Activated T-helper 1 cell treated with anti-CD3 and anti-CD28 coated beads, Interleukin-2, amount 50 U/mL, for 16 hours (primary cell): ENCODE measurements at places on chromosomes 5 and 9.

GRCh38 chr9:108568093-108568492, 287.7 kb downstream of the ACTL7B start:
- DNase-seq, result no peak

DNA sequence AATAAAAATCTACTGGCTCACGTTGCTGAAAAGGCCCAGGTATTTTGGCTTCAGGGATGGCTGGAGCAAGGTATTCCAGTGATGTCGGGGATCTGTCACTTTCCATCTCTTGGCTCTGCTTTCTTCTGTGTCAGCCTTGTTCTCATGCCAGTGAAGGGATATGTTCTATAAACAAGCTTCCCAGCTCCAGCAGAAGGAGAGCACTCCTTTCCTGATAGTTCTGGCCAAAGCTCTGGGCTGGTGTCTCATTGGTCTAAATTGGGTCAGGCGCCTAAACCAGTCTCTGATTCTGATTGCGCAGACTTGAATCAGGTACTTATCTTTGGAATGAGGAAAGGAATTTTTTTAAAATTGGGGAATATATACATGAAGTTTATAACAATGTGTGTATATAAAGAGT, 5.1 kb downstream of the SNX30 start:
- DNase-seq, result no peak

DNA sequence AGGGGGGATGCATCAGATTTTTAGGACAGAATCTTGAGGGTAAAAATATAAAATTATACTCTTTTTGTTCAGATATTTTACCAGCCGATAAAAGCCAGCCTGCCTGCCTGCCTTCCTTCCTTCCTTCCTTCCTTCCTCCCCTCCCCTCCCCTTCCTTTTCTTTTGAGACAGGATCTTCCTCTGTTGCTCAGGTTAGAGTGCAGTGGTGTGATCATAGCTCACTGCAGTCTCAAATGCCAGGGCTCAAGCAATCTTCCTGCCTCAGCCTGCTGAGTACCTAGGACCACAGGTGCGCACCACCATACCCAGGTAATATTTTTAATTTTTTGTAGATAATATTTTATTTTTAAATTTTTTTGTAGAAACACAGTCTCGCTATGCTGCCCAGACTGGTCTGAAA, 330.0 kb downstream of the CCDC171 start:
- DNase-seq, result no peak

GRCh38 chr5:124748687-124749594, 2.5 kb upstream of the ZNF608 start:
- DNase-seq, result no peak

DNA sequence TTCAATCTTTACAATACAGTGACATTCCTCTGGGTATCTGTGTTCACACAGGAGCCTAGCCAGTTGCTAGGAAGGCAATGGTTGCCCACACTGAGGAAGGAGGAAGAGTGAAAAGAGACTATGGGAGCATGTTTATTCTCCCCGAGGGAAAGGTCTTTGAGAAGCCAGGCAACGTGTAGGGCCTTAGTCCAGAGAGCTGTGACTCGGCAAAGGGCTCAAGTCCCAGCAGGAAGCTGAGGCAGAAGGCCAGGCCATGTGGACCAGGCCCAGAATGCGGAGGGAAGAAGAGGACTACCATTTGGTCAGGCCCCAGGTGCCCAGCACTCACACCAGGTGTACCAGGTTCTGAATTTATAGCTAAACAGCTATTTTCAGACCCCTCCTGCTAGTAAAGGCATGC, 136.6 kb upstream of the DMAC1 start:
- no peak for DNase-seq

DNA sequence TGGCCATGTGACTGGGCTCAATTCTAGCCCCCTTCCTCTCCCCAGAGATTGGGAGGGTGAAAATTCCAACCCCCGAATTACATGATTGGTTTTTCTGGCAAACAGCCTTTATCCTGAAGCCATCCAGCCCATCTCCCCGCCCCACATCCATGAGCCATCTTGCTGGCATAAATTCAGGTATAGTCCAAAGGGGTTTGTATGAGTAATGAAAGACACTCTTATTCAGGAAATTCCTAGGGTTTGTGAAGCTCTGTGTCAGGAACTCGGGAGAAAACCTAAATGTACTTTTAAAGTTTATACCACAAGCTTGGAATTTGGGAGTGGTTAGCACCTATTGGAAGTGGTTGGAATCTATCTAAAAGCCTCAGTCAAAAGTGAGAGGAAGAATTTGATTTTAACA, 80.6 kb upstream of the SIMC1 start:
- DNase-seq, result no peak

GRCh38 chr9:81578606-81579005, 110.7 kb downstream of the TLE1 start:
- DNase-seq, result no peak

DNA sequence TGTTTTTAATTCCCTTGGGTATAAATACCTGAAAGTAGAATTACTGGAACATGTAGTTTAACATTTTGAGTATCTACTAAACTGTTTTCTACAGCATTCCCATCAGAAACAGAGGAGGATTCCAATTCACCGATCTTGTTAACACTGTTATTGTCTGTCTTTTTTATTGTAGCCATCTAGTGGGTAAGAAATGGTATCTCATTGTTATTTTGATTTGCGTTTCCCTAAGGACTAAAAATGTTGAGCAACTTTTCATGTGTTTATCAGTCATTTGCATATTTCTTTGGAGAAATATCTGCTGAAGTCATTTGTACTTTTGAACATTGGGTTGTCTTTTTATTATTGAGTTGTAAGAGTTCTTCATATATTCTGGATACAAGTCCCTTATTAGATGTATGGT, 135.2 kb upstream of the NFIL3 start:
- DNase-seq, result no peak

DNA sequence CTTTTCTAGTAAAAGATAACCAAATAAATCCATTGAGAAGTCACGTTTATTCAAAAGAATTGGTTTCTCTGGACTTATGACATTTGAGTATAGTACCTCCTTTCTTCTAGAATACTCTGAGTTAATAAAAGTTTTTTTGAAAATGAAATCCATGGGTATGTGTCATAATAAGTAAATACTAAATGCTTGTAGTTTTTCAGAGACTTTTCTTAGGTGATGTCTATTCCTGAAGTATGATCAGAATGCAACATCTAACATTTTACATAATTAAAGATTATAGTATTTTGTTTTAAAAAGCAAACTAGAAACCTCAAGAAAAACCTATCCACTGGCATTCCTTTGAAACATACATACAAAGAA, 63.2 kb downstream of the NFIB start:
- no peak for DNase-seq

DNA sequence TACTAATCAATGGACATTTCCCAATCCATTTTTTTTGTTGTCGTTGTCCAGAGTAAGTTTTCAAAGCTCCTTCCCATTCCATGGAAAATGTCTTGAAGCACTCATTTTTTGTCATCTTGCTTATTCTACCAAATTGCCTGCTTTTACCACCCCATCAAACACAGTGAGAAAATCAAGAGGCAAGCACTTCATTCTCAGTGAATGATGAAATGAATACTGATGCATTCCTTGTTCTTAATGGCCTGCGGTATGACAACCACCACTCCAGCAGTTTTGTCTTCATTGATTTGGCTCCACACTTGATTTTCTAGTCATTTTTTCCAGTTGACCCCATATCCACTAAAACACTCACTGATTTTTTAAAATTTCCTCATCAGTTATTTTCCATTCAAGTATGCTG, 193.5 kb upstream of the ANKH start:
- DNase-seq, result no peak

DNA sequence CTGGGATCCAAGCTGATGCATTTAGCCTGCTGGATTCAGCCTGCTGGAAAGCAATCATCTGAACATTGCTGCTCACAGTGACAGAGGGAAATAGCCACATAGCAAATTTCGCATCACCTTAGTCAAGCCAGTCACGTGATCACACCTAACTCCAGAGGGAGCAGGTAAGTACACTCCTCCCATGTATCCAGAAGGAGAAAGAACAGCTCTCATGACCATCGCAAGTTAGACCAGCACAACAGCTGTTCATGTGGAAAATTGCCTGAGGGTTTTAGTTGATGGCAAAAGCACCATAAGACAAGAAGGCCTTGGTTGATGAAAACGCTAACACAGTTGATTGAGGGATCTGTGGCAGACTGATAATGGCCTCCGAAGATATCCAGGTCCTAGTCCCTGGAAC, 34.2 kb upstream of the MYO10 start:
- no peak for DNase-seq

- no peak for DNase-seq
These were observed 84.3 kb upstream of the RAPGEF1 start for GRCh38 chr9:131824155-131824594.

DNA sequence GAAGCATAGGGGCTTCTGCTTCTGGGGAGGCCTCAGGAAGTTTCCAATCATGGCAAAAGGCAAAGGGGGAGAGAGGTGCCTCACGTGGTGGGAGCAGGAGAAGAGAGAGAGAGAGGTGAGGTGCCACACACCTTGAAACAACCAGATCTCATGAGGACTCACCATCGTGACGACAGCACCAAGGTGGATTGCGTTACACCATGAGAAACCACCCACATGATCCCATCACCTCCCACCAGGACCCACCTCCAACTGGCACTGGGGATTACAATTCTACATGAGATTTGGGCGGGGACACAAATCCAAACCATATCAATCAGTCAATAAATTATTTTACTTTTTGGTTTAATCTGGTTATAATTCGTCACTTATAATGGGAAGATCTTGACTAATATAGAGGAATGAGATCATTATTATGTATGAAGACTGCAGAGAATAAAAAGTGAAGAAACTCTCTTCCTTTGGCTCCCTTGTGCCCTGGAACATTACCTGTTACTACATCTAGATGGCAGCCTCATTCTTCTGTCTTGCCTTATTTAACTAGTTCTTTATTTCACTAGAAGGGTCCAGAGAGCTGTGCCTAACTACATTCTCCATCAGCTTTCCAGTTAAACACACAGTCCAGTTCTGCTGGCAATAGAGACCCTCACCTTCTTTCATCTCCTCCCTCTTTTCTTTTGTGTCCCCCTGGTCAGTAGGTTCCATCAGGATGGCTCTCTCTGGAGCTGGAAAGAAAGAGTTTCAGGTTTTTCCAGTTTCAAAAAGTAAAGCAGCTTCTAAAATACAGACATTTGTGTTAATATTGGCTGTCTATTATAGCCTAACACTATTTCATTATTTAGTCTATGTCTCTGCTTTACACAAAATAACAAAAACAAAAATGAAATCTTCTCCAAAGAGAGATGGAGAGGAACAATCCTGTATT, 21.7 kb upstream of the SPINK7 start:
- no peak for DNase-seq

GRCh38 chr9:5652821-5653220, 23.9 kb downstream of the RIC1 start:
- no peak for DNase-seq

DNA sequence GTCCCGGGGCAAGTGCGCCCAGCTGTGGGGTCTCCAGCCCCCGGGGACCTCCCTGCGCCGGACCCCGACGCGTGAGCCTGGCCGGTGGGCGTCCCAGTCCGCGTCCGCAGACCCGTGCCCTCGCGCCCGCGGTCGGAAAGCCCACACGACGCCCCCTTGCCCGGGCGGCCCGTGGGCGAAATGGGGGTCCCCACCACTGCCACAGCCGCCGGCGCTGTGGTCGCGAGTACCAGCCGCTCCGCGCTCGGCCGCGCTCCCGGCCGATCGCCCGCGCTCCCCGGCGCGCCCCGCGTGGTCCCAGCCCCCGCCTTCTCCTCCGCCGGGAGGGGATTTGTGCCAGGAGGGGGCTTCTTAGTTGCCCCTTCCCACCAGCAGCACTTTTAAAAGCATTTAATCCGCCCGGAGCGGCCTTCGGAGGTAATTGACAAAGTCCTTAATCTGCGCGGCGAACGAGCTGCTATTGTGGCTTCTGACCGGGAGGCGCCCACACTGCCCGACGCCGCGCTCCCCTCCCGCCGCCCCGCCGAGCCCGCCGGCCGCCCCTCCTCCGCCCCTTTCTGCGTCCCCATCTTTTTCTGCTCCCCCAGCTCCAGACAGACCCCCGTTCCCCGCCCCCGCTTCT, 469 bp upstream of the FIBCD1 start:
- DNase-seq, result no peak

DNA sequence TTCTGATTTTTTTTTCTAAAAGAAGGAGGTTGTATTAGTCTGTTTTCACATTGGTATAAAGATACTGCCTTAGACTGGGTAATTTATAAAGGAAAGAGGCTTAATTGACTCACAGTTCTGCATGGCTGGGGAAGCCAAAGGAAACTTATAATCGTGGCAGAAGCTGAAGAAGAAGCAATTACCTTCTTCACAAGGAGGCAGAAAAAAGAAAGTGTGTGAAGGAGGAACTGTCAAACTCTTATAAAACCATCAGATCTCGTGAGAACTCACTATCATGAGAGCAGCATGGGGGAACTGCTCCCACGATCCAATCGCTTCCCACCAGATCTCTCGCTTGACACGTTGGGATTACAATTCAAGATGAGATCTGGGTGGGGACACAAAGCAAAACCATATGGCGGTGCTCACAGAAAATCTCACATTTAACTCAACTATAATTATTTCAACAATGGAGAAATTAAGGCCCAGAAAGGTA, 27.1 kb downstream of the DPYSL3 start:
- DNase-seq, result no peak

DNA sequence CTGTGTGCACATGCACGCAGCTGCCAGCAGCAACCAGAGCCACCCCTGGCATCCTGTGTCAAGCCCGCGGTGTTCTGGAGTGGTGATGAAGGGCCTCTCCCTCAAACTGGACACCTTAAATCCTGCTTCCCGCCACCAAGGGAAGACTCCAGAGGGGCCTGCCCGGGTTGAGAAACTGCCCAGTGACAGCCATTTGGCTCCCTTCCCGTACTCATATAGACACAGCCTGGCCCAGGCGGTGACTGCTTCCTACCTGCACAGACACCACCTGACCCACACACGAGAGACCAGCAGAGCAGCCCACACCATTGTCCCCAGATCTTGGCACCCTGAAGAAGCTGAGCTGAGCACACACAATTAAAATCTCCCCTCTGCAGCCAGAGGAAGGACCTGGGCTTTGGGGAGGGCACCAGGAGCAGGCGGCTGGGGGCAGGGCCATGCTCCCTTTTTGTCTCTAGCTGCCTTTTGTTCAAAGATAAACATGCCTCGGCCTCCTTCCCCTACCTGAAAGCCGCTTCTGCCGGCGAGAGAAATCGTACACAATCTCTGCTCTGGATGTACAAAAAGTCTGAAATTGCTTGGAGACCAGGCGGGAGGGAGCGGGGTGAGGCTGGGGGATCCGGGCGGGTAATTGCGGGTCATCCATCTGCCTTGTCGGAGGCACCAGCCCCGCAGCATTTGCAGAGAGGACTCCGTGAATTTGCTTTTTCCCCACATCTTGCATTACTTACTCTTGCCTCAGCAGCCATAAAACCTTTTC, 78.4 kb downstream of the TSPAN17 start:
- no peak for DNase-seq

DNA sequence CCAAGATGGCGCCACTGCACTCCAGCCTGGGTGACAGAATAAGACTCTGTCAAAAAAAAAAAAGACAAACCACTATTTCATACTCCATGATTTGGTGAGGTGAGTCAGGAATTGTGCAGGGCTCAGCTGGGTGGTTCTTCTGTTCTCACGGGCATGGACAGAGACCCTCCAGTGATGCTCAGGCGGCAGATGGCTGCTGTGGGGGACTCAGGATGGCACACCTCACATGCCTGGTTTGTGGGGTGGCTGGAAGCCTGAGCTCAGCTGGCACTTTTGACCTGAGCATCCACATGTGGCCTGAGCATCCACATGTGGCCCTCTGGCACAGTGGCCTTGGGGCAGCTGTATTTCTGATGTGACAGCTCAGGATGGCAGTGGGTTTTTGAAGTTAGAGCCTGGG, 217.2 kb downstream of the IRX2 start:
- DNase-seq, result no peak
